Myocyte (in vitro differentiated cells): ENCODE measurements at places on chromosomes 13 and 19.
A peak's percentile ranks its signal among the peaks of the same experiment; 100 is the strongest.

- DNase-seq = no peak
Observed at GRCh38 chr13:106350208-106350607, 185.3 kb downstream of the EFNB2 start.

- DNase-seq = no peak
Observed at GRCh38 chr19:33054623-33055022, 10.1 kb downstream of the RHPN2 start.

DNA sequence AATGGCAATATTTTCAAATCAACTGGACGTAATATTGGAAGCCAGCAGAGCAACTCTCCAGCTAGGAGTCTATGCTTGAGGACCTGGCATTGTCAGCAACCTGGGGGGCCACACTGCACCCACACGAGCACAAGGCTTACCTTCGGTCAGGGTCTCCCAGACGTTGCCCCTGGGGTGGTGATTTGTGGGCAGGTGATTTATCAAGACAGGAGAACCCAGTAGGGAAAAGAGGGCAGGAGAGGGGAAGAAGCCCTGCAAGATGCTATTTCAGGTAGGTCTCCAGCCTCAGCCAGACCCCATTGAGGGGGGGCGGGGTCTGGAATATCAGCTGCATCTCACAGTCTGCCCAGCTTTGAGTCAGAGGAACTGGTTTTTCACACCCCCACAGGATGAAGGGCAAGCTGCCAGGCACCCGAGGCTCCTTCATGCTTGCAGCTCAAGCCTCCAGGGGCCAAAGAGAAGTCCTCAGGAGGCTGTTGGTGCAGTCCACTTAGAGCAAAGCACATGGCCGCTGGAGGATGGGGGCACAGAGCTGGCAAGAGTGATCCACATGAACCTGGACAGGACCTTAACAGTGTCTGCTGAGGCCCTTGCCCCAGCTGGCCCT lies 80.9 kb upstream of the UQCRFS1 start:
- DNase-seq = no peak

- no peak for DNase-seq
Observed at GRCh38 chr19:8150178-8150865, 930 bp upstream of the FBN3 start.

GRCh38 chr13:96381681-96382080 lies 291.8 kb downstream of the HS6ST3 start:
- DNase-seq = no peak

GRCh38 chr13:63409791-63410351 lies 1994.2 kb upstream of the PCDH20 start:
- no peak for DNase-seq

- DNase-seq = no peak
Observed at GRCh38 chr13:99955747-99956472, 15.7 kb downstream of the ZIC5 start.

GRCh38 chr13:41603917-41604316 lies 146.6 kb downstream of the RGCC start:
- peak; percentile 60 for DNase-seq

- no peak for DNase-seq
Observed at GRCh38 chr19:39145180-39145953, 19.8 kb downstream of the PAK4 start.

DNA sequence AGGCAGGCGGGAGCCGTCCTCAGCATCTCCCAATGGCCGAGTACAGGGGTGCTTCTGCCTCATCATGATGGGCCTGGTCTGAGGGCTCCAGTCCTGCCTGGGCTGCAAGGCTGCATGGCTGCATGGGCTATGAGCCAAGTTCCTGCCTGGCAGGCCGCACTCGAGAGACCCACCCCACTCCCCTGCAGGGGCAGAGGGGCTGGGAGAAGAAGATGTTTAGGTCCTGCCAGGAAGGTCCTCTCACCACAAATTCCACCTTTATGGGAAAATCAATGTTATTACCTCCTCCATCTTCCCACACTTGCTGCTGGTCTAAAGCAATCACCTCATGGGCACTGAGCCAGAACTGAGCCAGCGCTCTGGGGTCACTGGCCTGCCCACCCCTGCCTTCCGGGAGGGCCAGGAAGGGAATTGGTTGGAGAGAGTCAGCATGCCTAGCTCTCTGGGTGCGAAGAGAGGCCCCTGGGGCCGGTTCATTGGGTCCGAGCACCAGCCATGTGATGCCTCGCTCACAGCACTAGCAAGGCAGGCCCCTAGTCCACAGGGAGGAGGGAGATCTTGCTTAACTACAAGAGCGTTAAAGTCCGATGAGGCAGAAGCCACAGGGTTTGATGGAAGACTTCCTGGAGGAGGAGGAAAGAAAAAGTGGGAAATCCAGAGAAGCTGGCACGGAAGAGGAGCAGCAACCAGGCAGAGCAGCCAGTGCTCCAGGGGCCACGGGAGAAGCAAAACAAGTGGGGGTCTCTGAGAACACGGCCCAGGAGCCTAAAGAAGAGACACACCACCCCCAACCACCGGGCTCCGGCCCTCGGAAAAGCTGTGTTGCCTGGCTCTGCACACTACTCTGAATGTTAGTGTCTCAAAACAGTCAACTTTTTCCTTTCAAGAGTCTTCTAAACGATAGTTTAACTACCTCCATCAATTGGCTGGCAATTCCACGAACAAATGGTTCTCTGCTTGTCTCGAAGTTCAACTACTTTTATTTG lies 63.1 kb downstream of the CEBPG start:
- no peak for DNase-seq

- DNase-seq = peak; percentile 73
Observed at GRCh38 chr19:16591803-16592556, 19.8 kb upstream of the SLC35E1 start.

DNA sequence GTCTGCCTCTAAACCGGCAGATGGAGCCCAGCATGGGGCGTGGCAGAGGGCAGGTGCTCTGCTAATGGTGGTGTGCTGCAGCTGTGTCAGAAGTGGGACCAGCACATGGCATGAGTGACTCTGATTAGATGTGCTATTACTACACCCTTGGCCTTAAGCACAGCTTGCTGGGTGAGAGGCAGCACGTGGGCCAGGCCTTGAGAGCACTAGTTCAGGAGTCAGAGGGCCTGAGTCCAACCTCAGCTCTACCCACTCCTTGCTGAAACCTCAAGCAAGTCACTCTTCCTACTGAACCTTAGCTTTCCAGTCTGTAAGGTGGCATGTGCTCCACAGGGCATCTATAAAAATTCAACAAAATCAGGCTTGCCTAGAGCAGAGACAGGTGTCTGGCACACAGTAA lies 22.7 kb downstream of the AKT2 start:
- DNase-seq = no peak

DNA sequence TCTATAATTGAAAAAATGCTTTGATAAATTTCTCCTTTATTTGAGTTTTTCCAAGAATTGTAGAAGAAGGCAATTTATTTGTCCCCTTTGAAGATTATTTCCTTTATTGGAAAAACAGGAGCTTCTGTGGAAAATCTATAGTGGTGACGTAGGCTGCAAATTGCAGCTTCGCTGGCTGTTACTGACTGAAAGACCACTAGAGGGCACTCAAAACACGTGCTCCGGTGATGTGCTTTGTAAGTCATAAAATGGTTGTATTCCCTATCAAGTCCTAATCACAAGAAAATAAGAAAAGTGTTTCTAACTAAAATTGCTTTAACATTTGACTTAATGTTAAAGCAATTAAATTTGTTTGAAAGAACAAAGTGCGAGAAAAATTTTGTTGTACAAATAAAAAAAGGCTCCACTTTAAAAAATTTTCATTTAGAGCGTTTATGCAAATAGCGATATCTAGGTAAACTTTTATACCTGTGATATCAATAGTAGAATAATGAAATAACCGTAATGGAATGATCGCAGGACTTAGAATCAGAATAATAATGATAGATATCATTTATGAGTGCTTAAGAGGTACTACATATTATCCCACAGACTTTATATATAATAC lies 638.2 kb upstream of the SPRY2 start:
- DNase-seq = peak; percentile 73

- peak; percentile 88 for DNase-seq
Observed at GRCh38 chr19:12757544-12758274, 6.1 kb downstream of the BEST2 start.

DNA sequence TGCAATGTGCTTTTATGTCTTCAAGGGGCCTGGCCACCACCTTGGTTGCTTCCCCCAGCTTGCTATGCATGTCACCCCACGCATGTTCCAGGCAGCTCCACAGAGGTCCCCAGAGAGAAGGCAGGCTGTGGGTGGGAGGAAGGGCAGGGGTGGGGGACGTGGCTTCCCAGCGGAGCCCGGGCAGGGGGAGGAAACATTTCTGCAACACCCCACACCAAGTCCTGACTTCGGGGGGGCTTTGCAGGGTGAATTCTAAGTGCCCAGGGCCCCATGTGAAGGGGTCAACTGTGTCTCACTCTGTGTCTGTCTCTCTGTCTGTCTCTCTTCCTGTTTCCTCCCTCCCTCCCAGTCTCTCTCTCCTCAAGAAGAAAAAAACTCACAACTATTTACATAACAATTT lies 39.6 kb downstream of the LTBP4 start:
- no peak for DNase-seq

DNA sequence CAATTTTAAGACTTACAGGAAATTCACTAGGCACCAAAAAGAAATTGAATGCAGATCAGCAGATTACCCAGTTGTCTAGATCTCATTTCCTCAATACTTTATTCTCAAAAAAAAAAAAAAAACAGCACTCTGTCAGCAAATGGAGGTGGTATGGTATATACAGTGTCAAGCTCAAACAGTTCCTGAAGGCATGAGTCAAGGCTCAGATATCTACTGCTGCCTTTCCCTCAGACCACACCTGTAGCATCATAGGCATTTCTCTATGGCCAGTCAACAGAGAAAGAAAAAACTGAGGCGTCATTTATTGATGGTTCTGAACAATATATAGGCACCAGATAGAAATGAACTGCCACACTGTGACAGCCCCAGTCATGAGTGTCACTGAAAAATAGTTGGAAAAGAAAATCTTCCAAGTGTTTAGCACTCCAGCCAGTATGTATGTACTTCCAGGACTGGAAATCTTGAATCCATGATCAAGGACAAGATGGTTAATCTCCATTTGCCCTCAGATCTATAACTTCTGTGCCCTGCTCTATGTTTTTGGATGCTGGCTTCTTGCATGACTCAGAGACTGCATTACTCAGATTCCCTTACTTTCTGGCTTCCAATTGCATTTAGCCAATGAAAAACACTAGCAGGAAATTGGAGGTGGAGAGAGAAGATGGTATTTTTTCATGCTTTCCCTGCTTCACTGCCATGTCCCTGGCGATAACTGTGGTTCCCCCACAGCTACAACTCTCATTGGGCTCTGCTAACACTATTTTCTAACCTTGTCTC lies 8.4 kb upstream of the COG3 start:
- DNase-seq = peak; percentile 15

DNA sequence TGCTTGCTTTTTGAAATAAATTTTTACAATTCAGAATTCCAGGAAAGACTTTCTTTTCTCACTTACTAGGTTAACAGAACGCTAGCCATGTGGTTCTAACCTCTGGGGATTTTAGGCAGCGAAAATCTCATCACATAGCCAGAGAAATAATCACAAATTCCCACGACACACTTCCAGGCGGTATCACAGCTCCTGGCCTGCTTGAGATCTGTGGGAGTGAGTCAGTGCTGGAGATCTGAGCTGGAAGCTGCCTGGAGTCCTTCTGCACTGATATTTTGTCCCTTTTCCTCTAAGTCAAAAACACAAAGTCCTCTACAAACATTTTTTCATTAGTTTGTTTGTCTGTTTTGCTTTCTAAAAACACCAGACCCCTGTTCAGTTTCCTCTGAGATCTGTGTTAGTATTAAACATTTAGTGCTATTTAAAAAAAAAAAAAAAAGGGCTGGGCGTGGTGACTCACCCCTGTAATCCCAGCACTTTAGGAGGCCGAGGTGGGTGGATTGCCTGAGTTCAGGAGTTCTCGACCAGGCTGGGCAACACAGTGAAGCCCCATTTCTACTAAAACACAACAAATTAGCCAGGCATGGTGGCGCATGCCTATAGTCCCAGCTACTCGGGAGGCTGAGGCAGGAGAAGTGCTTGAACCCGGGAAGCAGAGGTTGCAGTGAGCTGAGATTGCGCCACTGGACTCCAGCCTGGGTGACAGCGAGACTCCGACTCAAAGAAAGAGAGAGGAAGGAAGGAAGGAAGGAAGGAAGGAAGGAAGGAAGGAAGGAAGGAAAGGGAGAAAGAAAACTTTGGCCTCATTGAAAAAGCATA lies 12.2 kb upstream of the UBE2L5 start:
- DNase-seq = peak; percentile 61

DNA sequence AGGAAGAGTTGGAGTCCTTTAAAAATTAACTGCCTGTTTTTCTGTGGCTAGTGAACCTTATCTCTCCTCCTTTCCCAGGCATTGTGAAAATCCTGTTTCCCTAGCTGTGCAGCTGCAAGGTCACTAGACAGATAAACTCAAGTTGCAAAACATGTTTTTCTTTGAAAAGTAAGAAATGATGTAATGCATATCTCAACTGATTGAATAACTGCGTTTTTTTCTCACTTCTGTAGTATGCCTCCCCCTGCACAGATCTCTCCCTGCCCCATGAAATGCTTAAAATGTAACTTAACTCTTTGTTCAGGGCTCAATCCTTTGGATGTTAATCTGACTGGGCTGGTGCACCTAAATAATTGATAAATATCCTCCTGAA lies 27.7 kb upstream of the CYSLTR2 start:
- DNase-seq = no peak

DNA sequence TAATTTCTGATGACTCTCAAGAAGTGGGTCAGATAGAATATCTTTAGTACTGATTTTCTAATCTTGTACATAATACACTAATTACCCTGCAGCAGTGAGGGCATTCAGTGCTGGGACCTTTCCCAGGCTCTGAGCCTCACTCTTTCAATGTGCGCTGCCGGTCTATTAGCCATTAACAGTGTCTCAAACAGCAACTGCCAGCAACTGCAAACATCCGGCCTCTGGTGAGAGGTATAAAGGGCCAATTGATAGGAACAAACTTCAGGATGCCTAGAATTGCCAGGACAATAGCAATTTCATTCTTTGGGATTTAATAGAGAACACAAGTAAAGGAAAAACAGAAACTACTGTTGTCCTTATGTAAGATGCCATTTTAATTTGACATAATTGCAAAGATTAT lies 604.4 kb upstream of the SPRY2 start:
- DNase-seq = no peak

GRCh38 chr19:16394681-16395375 lies 70.2 kb downstream of the KLF2 start:
- DNase-seq = no peak

GRCh38 chr13:92307752-92308151 lies 909.3 kb downstream of the GPC5 start:
- DNase-seq = no peak
